ENCODE measurements at places on chromosomes 16 and 17. TPM values are rescaled to one million over a fixed set of nuclear protein-coding genes. Genes with fewer than 3 reads are reported as not detected.
A peak's percentile ranks its signal among the peaks of the same experiment; 100 is the strongest.

- DNase-seq = no peak
Measured at GRCh38 chr16:68236137-68236825, 354 bp upstream of the ESRP2 start.

GRCh38 chr16:24538756-24539294 lies 541 bp upstream of the RBBP6 start:
- peak; percentile 73 for DNase-seq

- DNase-seq = no peak
Measured at GRCh38 chr16:3216263-3216640, 18.7 kb downstream of the ZNF200 start.

DNA sequence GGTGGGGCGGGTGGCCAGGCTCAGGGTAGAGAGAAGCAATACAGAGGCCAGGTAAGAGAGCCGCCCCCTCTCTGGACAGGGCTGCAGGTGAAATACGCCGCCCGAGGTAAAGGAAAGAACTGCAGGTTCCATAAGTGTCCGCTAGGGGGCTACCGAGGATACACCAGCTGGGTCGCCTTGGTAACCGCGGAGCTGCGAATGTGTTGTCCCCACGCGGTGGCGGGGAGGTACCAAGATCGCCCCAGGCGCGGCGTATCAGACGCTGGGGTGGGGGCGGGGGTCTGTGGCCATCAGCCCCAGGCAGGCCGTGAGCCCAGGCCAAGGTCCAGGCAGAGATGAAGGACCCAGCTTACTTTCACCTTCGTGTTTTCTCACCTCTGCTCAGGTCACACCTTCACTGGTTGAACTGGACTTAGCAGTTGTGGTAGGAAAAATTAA lies 18.4 kb upstream of the ZFP90 start:
- peak; percentile 93 for DNase-seq

DNA sequence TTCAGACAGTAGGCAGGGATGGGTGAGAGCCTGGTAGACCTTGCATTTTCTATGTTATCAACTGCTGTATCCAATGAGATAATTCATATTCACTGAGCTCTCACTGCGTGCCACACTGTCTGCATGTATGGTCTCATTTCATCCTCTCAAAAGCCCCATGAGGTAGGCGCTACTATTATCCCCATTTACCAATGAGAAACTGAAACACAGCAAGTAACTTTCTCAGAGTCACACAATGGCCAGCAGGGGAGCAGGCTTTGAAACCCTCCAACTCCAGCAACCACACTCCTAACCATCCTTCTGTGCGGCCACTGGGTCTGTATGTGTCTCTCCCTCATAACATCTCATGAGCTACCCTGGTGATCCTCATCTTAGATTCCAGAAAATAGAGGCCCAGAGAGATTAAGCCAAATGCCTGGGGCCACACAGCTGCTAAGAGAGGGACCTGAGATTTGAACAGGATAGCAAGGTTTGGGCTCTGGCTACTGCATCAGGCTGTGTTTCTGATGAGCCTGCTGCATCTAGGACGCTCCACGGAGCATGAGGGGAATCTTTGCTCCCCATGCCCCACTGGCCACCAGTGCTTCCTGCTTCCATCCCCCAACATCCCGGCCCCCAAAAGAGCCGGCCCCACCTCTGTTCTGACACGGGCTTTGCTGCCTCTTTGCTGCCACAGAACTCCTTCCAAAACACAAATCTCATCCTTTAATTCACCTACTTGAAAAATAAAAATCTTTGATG lies 3.2 kb downstream of the CCR7 start:
- no peak for DNase-seq

DNA sequence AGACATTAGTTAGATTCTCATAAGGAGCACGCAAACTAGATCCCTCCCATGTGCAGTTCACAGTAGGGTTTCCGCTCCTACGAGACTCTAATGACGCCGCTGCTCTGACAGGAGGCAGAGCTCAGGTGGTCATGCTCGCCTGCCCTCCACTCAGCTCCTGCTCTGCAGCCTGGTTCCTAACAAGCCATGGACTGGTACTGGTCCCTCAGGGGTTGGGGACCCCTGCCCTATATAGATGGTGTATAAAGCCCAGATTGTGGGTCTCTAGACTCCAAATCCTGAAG lies 52.1 kb upstream of the LYRM9 start:
- DNase-seq = no peak

- DNase-seq = no peak
Measured at GRCh38 chr17:10803830-10804475, at the start of gene TMEM238L. TMEM238L (minus strand) TSS chr17:10804099; CDS start chr17:10803963, 136 bp downstream.

DNA sequence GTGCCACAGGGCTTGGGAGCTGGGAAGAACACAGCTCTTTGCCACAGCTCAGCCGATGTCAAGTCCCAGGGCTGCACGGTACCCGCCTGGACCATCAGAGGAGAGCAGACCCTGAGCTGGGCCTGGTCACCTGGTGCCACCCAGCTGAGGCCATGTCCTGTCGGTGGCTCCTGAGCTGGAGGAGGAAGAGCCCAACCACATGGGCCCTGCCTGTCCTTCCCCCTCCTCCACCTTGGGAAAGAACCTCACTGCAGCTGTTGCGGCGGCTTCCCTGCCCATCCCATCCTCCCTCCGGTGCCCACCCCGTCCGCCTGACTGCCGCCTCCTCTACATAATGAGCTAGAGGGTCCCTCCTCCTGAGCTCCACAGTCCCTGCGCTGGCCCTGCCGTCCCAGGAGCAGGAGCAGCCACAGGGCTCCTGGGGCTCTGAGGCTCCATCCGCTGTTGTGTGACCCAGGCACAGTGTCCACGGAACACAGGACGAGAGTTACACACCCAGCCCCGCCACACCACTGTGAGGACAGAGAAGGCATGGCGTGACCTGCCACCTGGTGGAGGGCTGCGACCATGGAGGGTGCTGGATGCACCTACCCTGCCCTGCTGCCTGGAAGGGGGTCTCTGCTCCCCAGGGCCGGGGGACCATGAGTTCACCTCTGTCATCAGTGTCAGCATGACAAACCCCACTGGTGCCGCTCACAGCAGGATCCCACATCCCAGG lies 21.4 kb upstream of the CHMP6 start:
- DNase-seq = no peak

DNA sequence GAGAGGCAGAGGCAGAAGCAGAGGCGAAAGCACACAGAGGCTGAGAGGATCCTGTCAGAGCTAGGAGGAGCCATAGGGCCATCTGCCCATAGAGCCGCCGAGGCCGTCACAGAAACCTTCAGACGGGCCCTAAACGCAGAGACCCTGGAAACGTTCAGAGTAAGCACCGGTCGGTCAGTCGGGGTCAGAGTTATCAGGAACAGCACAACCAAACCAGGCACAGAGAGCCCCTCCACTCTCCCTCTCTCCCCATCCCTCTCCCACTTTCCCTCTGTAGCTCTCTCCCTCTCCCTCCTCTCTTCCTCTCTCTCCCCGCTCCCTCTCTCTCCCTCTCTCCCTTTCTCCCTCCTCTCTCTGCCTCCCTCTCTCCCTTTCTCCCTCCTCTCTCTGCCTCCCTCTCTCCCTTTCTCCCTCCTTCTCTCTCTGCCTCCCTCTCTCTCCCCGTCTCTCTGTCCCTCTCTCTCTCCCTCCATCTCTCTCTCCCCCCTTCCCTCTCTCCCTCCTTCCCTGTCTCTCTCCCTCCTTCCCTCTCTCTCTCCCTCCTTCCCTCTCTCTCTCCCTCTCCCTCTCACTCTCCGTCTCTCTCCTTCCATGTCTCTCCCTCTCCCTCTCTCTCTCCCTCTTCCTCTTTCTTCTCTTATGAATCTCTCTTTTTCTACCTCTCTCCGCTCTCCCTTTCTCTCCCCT lies 138.9 kb downstream of the C16orf95 start:
- no peak for DNase-seq

DNA sequence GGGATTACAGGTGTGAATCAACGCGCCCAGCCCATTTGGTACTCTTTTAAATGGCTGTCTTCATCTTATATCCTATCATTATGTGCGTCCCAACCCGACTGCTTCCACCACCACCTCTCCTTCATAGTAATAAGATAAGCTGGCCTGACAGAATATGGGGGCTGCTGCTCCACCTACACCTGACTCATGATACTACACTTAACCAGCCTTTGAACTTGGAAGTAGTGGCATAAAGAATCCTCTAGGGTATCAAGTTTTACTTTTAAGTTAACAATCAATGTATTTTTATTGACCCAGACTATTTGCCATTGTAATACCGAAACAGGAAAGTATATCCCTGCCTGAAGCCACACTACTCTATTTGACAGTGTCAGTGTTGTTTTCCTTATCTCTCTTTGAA lies 18.8 kb downstream of the PDZD9 start:
- no peak for DNase-seq

DNA sequence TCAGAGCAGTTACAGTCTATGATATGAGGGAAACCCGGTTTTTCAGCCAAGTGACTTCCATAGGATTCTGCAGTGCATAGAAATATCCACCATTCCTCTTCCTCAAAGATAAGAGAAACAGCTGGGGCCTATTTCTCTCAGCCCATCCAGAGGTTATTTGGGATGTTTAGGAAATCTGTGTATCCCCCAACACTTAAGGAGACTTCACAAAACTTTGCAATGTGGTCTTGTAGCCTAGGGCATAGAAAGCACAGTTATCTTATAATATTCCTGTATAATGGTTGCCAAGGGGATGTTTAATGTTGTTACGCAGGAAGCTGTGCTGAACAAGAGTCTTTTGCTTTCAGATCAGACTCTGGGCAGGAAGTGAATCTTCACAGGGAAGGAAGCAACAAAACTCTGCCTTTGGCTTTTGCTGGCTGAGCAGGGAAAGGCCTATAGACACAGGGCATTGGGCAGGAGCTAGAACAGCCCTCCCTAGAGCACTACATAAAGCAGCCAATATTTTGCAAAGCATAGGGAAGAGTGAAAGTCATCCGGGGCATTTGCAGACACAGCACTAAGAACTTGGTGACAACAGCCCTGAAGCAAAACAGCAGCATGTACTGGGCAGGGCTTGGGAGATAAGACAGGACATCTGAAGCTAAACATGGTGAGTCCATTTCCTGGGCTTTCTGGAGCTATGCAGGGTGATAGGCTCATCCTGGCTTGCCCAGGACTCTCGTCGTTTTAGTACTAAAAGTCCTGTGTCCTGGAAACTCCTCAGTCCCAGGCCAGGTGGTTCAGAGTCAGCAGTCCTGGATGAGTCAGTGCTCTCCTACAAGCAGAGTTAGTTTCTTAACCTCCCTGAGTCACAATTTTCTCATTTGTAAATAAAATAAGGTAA lies 18.7 kb upstream of the BEAN1 start:
- DNase-seq = no peak

GRCh38 chr17:35374766-35375344 lies 1.4 kb upstream of the SLFN11 start:
- no peak for DNase-seq

DNA sequence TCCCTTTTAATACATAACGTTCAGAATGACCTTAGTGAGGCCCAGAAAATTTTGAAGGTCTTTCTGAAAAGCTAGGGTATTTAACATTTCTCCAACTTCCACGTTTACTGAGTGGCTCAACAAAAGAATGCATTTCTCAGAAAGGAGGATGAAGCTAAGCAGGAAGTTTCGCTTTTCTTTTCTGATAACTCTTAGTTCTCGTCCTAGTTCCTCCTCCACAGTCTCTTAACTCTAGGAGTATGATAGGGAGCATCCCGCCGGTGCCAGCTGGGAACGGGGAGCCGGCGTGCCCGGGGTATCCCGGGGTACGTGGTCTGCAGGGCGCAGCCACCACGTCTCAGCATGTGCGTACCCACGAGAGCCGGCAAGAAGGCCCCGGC lies 363 bp downstream of the KARS1 start:
- DNase-seq = no peak

GRCh38 chr16:79151-80054 lies 1.4 kb downstream of the MPG start:
- no peak for DNase-seq

- no peak for DNase-seq
Measured at GRCh38 chr17:43662413-43663141, 855 bp upstream of the MEOX1 start.

GRCh38 chr16:47734987-47735594 lies 274.0 kb downstream of the PHKB start:
- DNase-seq = no peak

DNA sequence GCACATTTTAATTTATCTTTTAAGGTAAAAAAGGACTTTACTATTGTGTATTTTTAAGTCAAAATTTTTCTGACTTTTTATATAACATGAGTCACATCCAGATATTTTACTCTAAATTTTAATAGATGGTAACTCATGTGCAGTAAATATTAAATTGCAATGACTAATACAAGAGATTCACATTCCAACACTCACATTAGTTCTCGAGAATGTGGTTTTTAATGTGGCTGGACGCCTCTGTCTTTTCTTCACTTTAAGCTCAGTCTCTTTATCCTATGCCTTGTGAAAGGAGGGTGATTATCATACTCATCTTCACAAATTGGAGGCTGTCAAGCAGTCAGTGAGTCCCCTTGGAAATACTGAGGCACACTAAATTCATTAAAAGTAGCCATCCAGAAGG lies 315.6 kb downstream of the HS3ST3B1 start:
- no peak for DNase-seq

DNA sequence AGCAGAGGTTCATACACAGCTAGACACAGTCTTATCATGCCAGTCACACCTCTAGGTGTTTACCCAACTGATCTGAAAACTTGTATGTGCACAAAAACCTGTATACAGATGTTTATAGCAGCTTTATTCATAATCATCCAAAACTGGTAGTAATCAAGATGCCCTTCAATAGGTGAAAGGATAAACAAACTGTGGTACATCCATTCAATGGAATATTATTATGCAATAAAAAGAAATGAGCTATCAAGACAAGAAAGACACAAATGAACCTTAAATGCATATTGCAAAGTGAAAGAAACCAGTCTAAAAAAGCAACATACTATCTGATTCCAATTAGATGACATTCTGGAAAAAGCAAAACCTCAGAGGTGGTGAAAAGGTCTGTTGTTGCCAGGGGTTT lies 47.6 kb upstream of the CNEP1R1 start:
- DNase-seq = no peak

DNA sequence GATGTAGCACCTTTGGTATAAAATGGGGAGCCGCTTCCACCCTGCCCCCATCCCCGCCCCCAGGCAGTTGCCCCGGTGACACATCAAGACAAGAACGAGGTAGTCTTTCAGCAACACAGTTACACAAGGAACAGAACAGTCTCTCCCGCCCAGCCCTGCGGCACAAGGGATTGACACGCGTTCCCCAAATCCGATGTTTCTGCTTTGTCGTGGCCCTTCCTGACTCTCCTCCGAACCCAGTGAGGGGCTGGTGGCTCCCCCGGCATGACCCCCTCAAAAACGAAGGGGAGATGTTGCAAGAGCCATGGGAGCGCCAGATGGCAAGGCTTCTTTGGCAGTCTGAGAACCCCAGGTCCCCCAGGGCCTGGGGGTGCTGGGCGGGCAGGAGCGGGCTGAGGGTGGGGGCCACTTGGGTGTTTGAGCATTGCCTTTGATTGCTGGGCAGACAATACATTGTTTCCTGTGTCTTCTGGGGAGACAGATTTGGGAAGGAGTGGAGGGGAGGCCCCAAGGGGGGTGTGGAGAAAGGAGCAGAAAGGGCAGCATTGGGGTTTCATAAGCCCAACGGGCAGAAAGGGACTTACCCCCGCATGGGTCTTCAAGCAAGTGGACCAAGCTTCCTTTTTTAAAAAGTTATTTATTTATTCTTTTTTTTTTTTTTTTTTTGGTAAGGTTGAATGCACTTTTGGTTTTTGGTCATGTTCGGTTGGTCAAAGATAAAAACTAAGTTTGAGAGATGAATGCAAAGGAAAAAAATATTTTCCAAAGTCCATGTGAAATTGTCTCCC lies 16.6 kb downstream of the COL1A1 start:
- no peak for DNase-seq

- no peak for DNase-seq
Measured at GRCh38 chr16:17224879-17225281, 245.9 kb downstream of the XYLT1 start.

Gene SPDYE4
- not detected for total RNA-seq

Gene ABCC12
- 0.14 TPM for total RNA-seq

Gene USP32
- total RNA-seq = 32.2 TPM

Gene CFAP97D1
- not detected for total RNA-seq

Gene CNTD1
- 0.30 TPM for total RNA-seq

Gene COG1
- total RNA-seq = 49.3 TPM

Gene KRT14
- total RNA-seq = not detected

Gene GINS2
- total RNA-seq = 1.4 TPM
